ENCODE measurements at places on chromosomes 4 and X. TPM values are rescaled to one million over a fixed set of nuclear protein-coding genes. Genes with fewer than 3 reads are reported as not detected.

DNA sequence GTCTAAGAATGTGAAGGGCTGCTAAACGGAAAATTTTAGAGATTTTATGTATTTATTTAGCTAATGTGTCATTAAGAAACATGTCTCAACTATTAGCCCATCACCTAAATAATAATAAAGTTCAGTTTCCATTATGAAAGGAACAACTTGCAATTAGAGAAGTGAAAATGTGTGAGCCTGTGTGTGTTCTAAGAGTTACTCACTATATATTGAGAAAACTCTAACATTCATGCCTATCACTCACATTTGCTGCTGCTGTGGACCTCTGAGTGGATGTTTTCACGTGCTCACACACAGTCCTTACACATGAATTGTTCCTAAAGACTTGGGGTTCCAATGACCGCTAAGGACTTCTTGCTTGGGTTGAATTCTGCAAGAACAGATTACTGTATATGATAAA is 364.0 kb downstream of the TMA16 start:
- no peak for DNase-seq

FAM9C gene
- not detected for total RNA-seq

- DNase-seq = no peak
Measured at GRCh38 chrX:133856819-133857218, 128.6 kb downstream of the GPC3 start.

- no peak for DNase-seq
Measured at GRCh38 chrX:457292-457679, 70.6 kb upstream of the PPP2R3B start.

DNA sequence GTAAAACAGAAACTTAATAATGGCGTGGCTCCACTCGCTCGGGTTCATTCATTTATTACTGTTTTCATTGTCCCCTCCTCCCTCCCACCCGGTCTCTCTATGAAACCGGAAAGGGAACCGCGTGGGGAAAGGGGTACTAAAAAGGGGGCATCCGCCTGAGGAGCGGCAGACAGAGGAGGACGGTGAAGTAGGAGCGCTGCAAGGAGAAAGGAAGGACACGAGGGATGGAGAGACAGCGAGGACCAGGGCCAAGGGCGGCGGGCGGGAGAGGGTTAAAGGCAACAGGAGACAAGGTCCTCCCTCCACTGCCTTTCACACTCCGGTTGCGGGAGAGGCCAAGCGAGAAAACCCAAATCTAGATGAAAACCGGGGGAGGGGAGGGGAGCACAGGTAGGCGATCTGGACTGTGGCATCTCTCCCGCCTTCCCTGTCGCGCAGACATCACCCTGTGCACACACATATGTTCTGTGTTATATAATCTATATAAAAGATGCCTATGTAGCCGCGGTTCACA is 829 bp downstream of the ELOVL6 start:
- no peak for DNase-seq

CXCL13 gene
- total RNA-seq = not detected
